ENCODE measurements at places on chromosomes 7 and 10.

DNA sequence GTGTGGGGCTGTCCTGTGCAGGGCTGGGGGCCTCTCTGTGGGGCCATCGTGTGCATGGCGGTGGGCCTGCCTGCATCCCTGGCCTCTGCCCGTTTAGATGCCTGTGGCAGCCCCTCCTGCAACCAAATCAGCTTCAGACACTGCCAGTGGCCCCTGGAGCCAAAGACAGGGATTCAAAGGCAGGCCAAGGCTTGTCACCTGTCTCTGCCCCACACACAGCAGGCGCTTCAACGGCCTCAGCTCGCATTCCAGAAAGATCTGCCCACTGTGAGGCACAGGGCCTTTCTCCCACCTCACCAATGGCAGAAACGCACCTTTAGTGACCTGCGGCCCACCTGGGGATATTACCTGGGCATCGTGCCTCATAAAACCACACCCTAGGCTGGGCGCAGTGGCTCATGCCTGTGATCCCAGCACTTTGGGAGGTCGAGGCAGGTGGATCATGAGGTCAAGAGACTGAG, 46.0 kb downstream of the INSIG1 start:
- DNase-seq: no peak

GRCh38 chr10:78035933-78036583, 2.4 kb downstream of the RPS24 start:
- DNase-seq: no peak

DNA sequence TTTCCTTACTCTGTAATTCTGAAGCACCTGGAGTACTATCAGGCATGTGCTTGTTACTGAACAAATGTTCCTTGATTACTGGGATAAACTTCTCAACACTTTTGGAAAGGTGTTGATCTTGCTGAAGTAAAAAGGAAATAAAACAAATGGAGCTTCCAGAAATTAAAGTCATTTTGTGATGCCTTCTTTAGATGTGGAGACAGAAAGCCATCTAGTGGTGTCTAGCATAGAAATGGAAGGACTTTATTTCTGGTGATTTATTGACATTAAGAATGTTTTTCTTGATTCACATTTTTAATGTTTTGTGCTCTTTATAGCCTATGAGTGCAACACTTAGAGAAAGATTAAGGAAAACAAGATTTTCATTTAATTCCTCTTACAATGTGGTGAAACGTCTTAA, 1.4 kb downstream of the SFR1 start:
- DNase-seq: no peak

- DNase-seq: no peak
These were observed 29.1 kb downstream of the INPP5F start for GRCh38 chr10:119754936-119755335.

GRCh38 chr7:55044371-55044717, 25.5 kb downstream of the EGFR start:
- no peak for DNase-seq

DNA sequence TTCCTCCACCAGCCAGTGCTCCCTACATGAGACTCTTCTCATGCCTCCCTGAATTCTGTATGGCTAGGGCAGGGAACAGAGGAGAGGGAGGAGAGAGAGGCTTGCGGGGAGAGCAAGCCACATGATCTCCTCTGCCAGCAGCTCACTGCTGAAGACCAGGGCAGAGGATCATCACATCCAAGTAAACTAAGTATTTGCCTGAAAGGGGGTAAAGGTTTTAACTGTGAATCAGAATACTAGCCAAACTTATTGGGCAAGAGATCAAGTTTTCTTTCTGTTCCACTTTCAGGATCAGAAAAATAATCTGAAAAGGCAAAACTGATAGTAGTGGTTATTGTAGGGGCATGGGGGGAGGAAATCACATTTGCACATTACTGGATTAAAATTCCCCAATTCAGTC, 17.8 kb upstream of the ERCC6 start:
- DNase-seq: no peak

- no peak for DNase-seq
These were observed 69.7 kb downstream of the CALML3 start for GRCh38 chr10:5594271-5595049.

Measured in endothelial cell (in vitro differentiated cells).